RWPE2 (cell line): ENCODE measurements at places on chromosomes 12 and 14.

DNA sequence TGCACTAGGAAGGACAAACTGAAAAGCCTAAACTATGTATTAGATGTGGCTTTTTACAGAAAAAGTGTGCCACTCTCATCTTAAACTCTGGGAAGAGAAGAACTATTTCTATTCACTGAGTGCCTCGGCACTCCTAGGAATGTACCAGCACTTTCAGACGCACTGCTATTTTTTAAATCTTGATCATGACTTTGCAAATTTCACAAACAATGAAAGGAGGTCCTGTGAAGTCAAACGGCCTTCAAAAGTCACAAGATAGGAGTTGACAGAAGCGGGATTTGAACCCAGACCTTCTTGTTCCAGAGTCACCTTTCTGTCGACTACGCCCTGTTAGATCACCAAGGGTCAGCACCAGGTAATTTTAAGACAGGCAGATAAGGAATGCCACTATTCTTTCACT is 365.4 kb downstream of the VRK1 start:
- DNase-seq: no peak

GRCh38 chr12:17954788-17955187 is 135.2 kb downstream of the RERGL start:
- no peak for DNase-seq

DNA sequence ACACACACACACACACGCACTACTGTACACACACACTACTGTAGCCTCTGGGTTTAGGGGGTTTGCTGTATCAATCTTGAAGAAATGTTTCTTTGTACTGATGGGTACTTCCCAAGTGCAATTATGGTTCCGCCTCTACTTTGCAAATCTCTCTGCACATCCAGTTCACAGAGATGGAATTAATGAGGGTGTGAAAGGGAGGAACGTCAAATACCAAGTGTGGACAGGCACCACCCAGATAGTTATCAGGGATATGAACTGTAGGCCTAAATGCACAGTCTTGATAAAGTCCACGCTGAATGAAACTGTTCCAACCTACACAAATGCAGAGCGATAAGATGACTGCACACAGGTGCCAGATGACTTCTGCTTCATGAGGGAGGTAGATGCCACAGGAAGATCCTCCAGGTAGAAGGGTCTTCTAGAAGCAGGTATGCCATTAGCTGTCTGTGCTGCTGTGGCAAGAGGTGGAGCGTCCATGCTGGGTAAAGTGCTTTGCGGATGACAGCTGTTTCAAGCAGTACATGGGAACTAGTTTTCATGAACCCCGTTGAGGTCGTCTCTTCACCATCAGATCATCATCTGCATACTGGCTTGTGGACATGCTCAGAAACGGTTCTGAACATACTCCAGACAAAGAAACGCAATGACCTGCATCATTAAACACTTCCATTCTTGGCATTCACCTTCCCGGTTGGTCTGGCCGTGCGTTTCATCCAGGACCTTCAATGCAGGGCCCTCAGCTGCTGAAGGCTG is 314.3 kb upstream of the RTL1 start:
- no peak for DNase-seq

- peak; percentile 60 for DNase-seq
Observed at GRCh38 chr12:88142610-88142991, 494 bp downstream of the TMTC3 start.

DNA sequence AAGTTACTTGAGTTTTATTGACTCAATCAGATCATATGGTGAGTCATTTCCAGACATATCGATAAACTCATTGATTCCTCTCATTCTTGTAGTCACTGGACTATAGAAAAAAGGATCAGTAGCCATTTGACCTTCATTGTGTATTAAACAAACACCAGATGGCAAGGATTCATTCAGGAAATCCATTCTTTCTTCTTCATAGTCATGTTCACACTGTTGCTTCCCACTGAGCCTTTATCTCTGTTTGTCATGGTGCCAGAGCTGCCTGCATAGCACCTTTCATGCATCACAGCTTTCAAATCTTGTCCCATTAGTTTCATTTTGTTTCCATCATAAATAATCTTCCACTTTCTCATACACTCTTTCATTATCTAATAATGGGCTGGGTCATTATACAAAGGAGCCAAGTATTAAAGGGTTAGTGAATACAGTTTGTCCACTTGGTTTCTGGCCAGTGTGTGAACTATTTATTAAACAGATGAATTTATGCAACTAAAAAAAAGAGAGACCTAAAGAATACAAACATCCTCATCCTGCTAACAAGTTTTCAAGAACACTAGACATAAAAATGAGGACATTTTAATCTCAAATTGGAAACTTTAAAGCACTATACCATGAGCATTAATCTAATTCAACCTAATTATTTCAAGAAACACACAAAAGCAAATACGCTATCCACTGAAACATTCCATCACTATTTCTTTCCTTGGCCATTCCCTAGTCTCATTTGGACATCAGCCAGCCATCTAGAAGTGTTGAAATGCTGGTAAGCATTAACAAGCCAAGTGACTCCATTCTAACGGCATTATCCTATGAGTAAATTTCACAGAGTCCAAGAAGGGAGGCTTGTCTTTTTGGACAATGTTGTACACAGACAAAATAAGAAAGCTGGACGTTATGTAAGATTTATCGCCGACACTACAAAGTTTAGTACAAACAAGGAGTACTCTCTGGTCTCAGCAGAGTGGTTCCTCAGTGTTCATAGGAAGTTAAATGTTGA is 476.5 kb downstream of the FOXG1 start:
- no peak for DNase-seq

- no peak for DNase-seq
Observed at GRCh38 chr14:51458563-51458955, 193.2 kb upstream of the FRMD6 start.
